ENCODE measurements at places on chromosomes 4 and X.

DNA sequence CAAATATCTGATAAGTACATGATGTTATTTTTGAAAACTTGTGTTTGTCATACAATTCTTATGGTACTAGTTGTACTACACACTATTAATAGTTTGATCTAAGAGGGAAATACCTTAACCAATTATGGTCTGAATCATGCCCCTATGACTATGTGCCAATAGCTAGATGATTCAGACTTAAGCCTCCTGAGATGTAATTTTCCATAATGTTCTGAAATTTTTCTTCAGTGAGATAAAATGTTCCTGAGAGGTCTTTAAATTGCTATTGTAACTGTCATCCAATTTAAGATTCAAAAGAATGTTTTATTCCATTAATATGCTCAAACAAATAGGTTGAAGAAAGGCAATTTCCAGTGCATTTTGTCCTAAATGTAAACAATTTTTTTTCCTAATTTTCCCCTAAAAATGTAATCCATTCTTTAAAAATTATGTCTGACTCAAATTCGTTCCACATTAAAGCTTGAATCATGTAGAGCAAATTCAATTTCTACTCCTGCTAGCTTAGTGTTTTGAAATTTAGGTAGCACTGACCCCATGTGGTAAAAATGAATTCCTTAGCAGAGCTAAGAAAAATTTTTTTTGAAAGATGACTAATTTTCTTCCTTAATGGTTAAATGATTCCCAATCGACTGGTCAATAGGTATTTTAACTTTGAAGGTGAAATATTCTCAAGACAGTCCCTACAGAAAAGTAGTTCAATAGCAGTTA, 49.1 kb downstream of the APOOL start:
- no peak for DNase-seq

GRCh38 chr4:42401171-42401570, 3.9 kb downstream of the SHISA3 start:
- no peak for DNase-seq

- DNase-seq: no peak
These were observed 5.7 kb upstream of the PLCXD1 start for GRCh38 chrX:275476-275966.

- no peak for DNase-seq
These were observed 34.3 kb downstream of the ZNF330 start for GRCh38 chr4:141255016-141255415.

DNA sequence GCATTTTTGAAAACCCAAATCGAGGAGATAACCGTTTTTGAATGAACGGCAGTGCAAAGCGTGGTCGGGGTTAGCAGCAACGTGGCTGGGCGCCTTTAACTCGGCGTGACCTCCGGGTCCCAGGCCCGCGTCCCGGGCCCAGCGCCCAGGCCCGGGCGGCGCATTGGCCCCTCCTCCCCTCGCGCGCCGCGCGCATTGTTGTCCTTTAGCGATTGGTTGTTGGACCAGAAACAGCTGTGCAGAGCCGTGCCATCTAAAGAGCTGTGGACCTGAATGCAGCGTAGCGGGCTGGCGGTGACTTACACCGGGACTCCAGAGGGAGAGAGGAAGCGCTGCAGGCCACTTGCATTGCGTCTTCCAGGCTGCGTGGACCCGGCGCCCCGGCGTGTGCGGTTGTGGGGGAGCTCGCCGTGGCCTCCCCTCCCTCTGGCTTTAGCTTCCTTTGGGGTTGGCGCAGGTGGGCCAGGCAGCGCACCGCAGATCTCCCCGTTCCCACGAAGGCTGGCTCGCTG, at the start of gene STOX2:
TSS of gene STOX2 (plus strand) at position 227 of the 512 bp plus-strand sequence. CDS start 1,484 bp downstream, outside the sequence.
- peak; percentile 77 for DNase-seq

DNA sequence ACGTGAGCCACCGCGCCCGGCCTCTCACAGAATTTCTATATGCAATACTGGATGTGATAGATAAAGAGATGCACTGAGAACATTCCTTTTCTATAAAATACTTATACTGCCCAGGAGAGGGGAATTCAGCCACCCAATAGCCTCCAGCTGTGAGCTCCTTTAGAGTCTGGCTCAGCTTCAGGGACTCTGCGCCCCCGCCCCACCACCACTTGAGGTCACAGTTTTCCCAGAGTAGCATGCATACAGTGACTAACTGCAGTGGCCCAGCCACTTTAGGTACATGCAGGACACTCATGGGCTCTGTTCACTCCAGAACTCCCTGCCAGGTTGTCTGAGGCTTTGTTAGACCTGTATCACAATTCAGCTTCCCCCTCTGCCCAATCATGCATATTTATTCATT, 144.4 kb upstream of the TET2 start:
- no peak for DNase-seq

GRCh38 chr4:76758290-76758882, 139.6 kb downstream of the SOWAHB start:
- DNase-seq: no peak

DNA sequence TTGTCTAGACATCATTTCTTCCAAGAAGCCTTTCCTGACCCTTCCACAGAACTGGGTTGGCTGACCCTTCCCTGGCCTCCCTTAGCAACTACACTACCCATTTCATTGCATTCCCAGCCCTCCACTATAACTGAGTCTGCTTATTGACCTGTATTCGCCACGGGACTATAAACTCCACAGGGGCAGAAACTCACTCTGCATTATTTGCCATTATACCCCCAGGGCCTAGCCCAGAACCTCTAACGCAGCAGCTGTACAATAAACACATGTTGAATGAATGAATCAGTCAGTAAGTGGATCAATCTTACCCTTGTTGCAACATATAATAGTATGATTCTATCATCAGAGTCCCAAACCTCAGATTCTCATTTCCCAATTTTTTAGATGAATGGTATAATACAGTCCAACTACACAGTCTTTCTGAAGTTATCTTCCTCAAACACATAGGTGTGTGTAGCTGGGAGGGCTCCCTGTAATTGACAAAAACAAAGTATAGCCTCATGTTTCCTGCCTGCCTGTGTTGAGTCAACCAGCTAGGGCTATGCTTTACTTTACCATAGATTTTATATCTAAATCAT, 209.3 kb downstream of the CHIC2 start:
- DNase-seq: no peak

GRCh38 chr4:13968723-13969122, 341.2 kb upstream of the BOD1L1 start:
- DNase-seq: no peak

- no peak for DNase-seq
These were observed 32.0 kb downstream of the DAPP1 start for GRCh38 chr4:99848591-99849001.

- no peak for DNase-seq
These were observed 1.5 kb upstream of the PLAC1 start for GRCh38 chrX:134659761-134660160.

DNA sequence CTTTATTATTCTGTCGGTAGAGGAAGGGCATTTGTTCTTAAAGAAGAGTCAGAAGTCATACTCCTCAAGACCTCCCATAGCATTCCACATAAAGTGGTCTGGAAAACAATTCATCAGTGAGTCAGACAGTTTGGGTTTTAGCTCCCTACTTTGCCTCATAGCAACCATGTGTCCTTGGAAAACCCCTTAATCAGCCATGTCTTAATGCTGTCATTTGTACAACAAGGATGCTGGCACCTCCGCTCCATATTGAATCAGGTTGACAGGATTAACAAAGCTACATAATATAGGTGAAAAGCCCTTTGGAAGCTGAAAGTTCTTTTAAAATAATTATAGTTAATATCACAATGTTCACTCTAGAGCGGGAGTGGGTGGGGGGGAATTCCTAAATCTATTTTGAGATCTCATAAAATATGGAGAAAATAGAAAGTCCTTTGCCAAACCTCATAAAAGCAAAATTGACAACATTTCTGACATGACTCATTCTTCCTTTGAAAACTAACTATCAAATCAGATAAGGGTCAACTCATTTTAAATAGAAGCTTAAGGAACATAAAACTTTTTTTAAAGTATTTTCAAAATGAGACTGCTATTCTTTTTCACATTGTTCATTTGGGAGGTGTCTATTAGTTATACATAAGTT, 37.3 kb upstream of the GUCY1A1 start:
- DNase-seq: no peak

DNA sequence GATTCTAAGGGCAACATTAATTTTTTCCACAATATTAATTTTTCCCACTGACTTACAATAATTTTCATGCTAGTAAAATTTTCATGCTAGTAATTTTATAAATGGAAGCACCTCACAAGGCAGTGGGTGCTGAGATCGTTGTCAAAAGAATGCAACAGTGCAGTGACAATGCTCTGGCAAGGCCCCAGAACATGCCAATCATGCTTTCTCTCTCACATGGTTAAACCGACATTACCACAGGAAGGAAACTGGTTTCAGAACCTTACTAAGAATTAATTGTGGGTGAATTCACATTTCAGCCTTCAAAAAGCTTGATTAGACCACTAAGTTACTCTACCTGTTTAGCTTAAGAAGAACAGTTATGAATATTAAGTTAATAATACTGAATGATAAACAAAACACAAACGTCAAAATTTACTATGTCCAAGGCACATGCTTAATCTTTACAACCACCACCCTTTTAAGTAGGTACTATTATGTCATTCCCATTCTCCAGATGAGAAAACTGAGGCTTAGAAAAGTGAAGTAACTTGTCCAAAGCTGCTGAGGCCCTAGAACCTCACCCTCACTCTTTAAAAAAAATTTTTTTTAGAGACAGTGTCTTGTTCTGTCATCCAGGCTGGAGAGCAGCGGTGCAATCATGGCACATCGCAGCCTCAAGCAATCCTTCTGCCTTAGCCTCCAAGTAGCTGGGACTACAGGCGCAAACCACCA, 10.0 kb upstream of the OPHN1 start:
- DNase-seq: no peak

Data from caudate nucleus (tissue), 63 donors.